Hair follicular keratinocyte (primary cell): ENCODE measurements at places on chromosomes 2 and 18. TPM values are rescaled to one million over a fixed set of nuclear protein-coding genes. Genes with fewer than 3 reads are reported as not detected.

POTEI gene
- total RNA-seq = not detected in 2 replicates

EFEMP1 gene
- total RNA-seq = 215 and 218 TPM in 2 replicates

MC5R gene
- total RNA-seq = not detected in 2 replicates

XIRP2 gene
- total RNA-seq = not detected in 2 replicates

PRADC1 gene
- 12.0 and 13.8 TPM in 2 replicates for total RNA-seq

PDCD1 gene
- not detected in 2 replicates for total RNA-seq

HOXD11 gene
- total RNA-seq = not detected in 2 replicates

CXCR4 gene
- not detected in 2 replicates for total RNA-seq

IL1RN gene
- 16.9 and 21.4 TPM in 2 replicates for total RNA-seq

COL6A3 gene
- 3.2 and 23.8 TPM in 2 replicates for total RNA-seq

FKBP7 gene
- 1.1 and 2.0 TPM in 2 replicates for total RNA-seq

LHCGR gene
- total RNA-seq = not detected in 2 replicates

PROKR1 gene
- not detected in 2 replicates for total RNA-seq

HJURP gene
- total RNA-seq = 10.9 and 34.3 TPM in 2 replicates

NCKAP5 gene
- total RNA-seq = 1.3 and 1.7 TPM in 2 replicates

STARD6 gene
- not detected in 2 replicates for total RNA-seq

CYTIP gene
- total RNA-seq = not detected in 2 replicates

SERPINB13 gene
- 2.6 and 8.0 TPM in 2 replicates for total RNA-seq

AKAIN1 gene
- total RNA-seq = not detected in 2 replicates

CFAP65 gene
- total RNA-seq = not detected in 2 replicates

REG3A gene
- total RNA-seq = not detected in 2 replicates

ARHGEF4 gene
- total RNA-seq = 34.5 and 36.1 TPM in 2 replicates

CNDP1 gene
- total RNA-seq = not detected in 2 replicates

MPPE1 gene
- total RNA-seq = 12.0 and 26.1 TPM in 2 replicates

KATNAL2 gene
- 0.76 and 1.2 TPM in 2 replicates for total RNA-seq

AMMECR1L gene
- 11.9 and 15.2 TPM in 2 replicates for total RNA-seq

STK17B gene
- 10.7 and 16.8 TPM in 2 replicates for total RNA-seq

CFC1 gene
- total RNA-seq = not detected in 2 replicates

EML6 gene
- total RNA-seq = 0.04 TPM in 1 of 2 replicates, not detected in the other

UGT1A7 gene
- 0.16 and 0.27 TPM in 2 replicates for total RNA-seq

GALNT1 gene
- 75.1 and 76.2 TPM in 2 replicates for total RNA-seq

ZBTB7C gene
- total RNA-seq = 0.04 and 0.23 TPM in 2 replicates
